ENCODE measurements at places on chromosomes 5 and 9.

DNA sequence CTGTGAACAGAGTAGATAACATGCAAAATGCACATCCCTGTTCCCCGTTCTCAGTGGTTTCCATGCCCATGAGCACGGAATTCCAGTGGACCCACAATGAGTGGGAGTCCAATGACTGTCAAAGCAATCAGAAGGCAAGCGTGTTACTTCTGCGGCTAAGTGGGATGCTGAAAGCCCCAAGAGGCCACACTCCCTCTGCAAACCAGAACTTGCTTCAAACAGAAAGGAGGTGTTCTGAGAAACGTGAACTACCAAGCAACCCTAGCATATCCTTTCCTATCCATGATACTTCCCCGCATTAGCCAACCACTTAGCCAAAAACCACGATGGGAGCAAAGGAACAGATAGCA, 21.7 kb upstream of the MVB12B start:
- DNase-seq = no peak

DNA sequence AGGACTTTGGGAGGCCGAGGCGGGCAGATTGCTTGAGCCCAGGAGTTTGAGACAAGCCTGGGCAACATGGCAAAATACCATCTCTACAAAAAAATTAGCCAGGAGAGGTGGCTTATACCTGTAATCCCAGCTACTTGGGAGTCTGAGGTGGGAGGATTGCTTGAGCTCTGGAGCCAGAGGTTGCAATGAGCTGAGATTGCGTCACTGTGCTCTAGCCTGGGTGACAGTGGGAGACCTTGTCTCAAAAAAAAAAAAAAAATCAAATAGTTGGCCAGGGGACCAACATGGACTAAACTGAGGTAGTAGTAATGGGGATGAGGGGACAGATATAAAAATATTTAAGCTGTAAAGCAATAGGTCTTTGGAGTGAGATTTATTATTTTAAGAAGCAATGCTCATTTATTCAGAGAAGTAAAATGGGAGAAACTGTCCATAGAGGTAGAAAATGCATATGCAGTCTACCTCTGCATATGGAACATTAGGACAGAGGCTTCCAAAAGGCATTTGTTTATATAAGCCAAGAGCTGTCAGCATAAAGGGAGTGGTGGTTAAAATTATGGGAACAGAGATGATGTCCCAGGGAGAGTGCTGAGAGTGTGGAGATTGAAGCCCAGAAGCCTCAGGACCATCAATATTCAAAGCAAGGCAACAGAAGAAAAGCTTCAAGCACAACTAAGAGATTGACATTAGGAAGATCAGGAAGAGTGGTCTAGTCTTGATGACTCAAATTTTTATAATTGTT, 98.1 kb downstream of the UBE2R2 start:
- no peak for DNase-seq

DNA sequence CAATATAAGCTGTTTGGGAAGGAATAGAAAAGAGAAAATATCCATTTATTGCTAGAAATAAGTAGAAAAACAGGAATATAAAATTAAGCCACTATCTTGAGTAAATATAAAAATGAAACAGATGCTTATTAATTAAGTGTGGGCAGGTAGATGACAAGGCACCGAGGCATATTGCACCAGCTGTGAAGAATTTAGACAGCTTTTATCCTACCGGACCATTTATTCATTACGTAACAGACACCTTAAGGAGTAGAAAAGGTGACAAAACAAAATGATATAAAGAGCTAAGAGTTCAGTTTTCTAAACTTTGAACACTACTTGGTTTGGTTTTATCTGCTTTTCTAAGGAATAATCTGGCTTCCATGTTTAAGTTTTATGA, 404.1 kb downstream of the PTPRD start:
- no peak for DNase-seq

- DNase-seq = no peak
Observed at GRCh38 chr9:109143881-109144562, 23.0 kb downstream of the FRRS1L start.

GRCh38 chr5:10343486-10343885, 10.0 kb upstream of the MARCHF6 start:
- no peak for DNase-seq

GRCh38 chr9:133547116-133547515, 12.6 kb downstream of the ADAMTSL2 start:
- no peak for DNase-seq

GRCh38 chr5:78612227-78613150, 36.1 kb downstream of the LHFPL2 start:
- no peak for DNase-seq

DNA sequence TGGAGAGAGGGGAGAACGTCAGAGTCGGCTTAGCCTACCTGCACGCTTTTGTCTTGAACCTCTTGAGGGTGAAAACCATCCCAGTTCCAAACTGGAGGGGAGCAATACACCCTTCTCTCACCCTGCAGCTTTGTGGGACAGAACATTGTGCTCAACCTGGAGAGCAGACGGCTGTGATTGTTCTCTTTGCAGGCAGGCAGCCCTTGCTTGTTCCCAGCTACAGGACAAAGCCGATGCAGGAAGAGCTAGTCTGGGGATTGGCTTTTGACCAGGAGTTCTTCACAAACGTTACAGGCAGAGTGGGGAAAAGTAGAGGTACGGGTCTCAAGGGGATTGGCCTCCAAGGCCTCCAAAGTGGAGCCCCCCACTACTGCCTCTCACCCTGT, 33.9 kb upstream of the ARHGAP26 start:
- DNase-seq = no peak

GRCh38 chr5:140302786-140303639, at the start of gene PFDN1:
Gene PFDN1, minus strand, starts transcription at chr5:140303101. Its CDS starts 28 bp downstream, at chr5:140303073.
- DNase-seq = peak; percentile 94

DNA sequence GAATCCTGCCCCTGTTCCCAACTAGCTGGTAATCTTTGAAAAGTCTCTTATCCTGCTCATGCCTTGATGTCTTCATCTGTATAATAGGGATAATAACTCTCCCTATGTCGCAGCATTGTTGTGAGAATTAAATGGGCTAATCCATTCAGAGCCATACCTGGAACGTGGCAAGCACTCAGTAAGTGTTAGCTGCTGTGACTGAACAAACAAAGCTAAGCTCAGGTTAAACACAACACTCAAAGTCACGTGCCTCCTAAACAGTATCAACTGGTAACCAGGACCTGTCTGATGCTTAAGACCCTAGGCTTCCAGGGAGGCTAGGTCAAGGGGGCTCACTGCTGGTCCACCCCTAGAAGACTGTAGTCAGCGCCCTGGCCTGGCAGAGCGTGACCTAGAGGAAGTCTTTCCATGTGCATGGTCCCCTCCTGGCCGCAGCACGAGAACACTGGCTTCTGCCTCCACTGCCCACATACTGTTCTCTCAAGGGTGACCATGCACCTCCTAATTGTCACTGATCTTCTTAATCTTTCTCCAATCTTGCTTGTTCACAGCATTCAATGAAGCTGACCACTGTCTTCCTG, 211.1 kb downstream of the TTLL11 start:
- DNase-seq = no peak

DNA sequence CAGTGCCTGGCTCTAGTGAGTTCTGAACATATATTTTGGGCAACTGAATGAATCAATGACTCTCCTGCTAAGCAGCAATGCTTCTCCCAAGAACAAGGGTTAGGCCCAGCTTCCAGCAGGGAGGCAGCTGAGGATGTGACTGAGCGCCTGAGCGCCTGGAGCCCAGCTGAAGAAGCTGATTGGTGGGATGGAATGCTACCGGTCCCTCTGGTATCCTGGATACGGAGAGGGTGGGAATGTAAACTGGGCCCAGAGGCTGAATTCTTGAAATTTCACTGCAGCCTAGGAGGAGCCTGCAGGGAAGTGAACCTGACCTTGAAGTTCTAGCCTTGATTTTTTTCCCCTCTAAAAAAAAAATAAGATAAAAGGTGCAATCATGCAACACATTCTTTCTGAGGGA, 43.2 kb downstream of the WWC1 start:
- DNase-seq = no peak

DNA sequence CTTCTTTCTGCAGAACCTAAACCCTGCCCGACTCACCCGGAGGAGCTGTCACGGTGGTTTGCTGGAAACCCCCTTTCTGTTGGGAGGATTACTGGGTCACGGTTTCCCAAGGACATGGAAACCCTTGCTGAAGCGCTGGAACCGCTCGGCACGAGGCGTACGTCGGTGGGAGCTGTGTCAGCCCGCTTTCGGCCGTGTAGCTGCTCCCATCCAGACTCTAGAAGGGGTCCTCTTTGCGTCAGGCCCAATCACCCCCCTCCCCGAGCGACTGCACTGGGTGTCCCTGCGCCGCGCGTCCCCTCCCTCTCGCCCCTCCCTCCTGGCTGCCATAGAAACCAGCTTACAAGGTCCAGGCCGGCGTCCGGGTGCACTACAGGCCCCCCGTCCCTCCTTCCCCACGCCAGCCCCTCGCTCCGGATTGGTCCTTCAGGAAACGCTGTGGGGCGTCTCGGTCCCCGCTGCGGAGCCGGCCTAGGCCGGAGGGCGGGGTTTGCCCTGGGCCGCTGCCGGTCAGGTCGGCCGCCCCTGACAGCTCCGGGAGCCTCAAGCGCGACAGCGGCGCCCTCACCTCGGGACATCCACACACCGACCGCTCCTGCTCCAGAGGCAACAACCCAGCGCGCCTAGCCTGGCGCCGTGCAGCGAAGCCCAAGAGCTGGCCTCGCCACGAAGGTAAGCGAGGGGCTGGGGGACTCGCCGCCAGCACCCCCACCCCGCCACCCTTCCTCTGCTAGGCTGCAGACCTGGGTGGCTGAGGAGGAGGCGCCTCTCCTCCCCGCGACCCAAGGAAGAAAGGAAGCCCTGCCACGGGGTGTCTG, at the start of gene NIM1K:
TSS of gene NIM1K (plus strand) at position 486 of the 818 bp plus-strand sequence. CDS start 53,551 bp downstream, outside the sequence.
- peak; percentile 13 for DNase-seq

GRCh38 chr5:178335302-178336030, 102.9 kb upstream of the PHYKPL start:
- DNase-seq = no peak

Measured in CD4-positive, alpha-beta T cell treated with Interferon alpha-2 for 1 hour (primary cell).